ENCODE measurements at places on chromosomes 2 and 18.

GRCh38 chr2:179440642-179441251 is 176.1 kb upstream of the SESTD1 start:
- no peak for DNase-seq

- no peak for DNase-seq
Observed at GRCh38 chr18:42559069-42559690, 556.3 kb downstream of the RIT2 start.

- DNase-seq: no peak
Observed at GRCh38 chr2:67581751-67582150, 184.6 kb downstream of the ETAA1 start.

DNA sequence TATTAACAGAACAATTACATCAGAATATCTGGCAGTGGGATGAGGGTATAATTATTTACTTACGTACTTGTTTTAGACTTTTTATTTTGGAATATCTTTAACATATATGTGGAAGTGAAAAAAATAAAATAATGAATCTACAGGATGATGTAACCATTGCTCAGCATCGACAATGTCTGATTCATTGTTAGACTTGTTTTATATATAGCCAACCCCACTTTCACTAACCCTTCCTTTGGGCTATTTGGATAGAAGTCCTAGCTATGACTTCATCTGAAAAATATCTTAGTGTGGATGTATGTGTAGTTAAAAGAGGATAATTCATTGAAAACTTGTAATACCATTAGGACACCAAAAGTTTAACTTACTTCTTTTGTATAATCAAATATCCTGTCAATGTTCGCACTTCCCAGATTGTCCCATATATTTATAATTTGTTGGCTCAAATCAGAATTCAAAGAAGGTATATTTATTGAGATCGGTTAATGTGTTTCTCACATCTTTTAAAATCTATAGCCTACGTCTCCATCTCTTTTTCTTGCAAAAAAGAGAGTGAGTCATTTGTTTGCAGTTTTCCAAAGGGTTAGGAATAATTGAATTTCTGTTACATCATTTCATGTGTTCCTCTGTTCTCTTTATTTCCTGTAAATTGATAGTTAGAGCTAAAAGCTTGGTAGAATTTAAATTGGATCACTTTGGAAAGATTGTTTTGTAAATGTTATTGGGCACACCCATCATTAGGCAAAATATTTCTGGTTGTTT is 506.1 kb upstream of the FAM98A start:
- no peak for DNase-seq

DNA sequence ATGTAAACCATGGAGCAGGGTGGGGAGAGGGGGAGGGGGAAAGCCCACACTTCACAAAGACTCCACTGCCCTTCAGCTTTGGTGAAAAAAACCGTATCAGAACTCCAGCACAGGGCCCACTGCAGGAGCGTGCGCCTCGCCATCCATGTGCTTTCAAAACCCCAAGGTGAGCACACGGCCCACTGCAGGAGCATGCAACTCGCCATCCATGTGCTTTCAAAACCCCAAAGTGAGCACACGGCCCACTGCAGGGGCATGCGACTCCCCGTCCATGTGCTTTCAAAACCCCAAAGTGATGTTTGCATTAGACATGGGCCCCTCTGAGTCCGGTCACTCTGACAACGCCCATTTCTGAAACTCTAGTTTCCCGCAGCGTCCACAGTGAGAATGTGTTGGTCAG is 7.8 kb downstream of the TXNL4A start:
- no peak for DNase-seq

DNA sequence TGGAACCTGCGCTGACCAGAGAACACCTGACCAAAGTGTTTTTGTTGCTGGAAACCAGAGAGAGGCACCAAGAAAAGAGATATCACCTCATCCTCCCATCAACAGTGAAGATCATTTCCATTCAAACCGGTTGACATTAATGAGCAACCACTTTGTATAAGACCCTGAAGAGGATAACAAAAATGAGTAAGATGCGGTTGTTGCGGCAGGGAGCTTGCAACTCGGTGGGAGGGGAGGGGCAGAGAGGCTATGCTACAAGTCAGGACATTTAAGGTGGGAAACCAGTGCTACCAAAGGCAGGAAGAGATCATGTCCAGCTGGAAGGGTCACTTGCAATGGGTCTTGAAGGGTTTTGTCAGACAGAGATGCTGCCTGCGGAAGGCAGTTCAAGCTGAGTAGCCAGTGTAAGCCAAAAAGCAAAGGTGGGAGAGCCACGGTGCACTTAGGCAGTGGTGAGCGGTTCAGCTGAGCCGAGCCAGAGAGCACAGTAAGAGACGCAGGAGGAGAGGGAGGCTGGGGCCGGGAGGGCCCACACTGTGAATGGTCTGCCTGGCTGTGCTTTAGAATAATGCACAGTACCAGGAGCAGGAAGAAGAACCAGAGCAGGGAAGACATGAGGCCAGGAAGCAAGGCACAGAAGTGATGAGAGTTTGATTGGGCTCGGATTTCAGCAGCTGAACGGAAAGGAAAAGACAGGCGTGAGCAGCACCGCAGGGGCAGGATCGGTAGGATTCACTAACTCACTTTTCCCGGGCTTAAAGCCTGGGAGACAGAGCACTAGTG is 24.4 kb upstream of the DTNB start:
- no peak for DNase-seq

DNA sequence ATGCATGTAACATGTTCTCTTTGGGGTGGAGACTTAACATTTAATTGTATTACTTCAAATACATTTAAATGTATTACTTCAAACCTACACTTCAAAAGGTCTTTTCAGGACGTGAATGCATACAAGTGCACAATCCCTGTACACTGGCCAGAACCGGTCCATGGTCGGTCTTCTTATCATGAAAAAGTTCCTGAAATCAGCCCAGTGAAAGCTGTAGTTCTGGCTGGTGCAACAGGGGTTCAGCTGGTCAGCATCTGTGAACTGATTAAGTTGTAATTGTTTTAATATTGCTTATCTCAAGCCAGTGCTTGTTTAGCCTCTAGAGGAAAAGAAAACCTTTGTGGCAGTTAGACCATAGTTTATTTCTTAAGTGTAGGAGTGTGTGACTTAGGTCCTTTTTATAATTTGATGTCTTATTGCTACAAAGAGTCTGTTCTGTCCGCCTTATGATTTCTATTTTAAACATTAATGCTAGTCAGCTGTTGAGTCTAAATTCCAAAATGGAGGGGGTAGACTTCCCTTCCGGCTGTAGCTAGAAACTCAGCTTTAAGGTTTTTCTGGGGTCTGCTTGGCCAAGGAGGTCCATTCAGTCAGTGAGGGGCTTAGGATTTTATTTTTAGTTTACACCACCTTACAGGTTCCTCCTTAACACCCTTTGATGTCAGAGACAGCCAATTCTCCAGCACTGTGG is 768 bp upstream of the CYBRD1 start:
- no peak for DNase-seq

DNA sequence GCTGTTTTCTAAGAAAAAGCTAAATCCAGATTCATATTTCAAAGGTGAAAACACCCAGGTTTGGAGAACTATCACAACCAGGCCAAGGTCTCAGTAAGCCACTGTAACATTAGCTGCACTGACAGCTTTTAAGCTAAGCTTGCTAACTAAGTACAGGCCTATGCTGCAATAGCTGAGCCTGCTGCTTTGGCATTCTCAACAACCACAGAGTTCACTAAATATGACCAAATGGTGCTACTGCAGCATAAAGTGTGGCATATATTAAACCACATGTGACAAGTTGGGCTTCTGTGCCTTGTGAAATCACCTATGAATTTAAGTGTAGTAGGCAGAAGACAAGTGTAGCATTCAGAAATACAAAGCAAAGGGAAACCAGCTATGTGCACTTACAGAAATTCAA is 206.7 kb downstream of the TCF4 start:
- no peak for DNase-seq

- no peak for DNase-seq
Observed at GRCh38 chr18:23810396-23810795, 121.1 kb downstream of the LAMA3 start.

DNA sequence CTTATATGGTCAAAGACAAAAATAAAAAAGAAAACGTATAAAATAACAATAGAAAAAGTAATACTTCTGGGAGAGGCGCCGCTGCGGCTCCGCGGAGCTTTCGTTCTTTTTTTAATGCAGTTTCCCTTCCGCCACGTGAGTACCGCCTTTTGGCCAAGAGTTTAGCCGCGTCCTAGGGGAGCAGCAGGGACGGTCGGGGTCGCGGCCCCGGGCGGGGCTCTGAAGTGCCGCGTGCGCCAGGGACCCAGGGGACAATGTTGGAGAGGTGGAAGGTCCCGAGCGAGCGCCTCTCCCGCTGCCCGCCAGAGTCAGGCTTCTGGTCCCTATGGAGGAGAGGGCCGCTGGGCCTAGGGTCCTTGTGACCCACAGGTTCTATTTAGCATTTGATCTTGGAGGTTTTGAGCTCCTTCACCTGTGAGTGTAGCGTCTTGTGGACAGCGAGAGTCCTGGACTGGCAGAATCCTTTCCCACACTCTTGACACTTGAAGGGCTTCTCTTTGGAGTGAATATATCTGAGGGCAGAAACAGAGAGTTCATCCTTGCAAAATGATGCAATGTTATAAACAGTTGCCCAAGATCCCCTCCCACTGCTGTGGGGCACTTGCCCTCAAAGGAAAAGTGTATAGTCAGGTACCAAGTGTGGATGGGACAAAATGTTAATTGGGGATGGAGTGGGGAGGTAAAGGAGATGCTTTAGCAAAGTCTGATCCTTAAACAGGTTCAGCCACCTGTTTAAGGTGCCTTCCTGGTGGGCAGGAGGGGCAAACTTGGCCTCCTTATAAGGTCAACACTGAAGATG is 6.3 kb downstream of the OSR1 start:
- no peak for DNase-seq

GRCh38 chr2:5454051-5454390 is 238.2 kb upstream of the SOX11 start:
- DNase-seq: no peak

DNA sequence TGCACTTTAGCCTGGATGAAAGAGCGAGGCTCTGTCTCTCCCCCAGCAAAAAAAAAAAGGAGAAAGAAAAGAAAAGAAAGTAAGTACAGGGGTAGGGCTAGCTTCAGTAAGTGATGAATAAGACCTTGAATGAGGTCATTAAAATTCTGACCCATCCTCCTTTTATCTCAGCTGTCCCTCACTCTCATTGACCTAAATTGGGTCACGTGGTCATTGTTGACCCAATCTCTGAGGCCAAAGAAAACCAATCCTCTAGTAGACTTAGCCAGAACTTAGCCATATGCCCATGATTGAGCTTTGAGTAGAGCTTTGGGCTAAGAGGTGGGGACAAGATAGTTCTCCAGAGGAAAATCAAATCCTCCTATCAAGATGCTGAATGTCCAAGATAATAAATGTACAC is 149.3 kb downstream of the PDE11A start:
- DNase-seq: no peak

- no peak for DNase-seq
Observed at GRCh38 chr18:76362676-76363075, 132.4 kb downstream of the ZNF516 start.

GRCh38 chr18:77249569-77250500 is at the start of gene GALR1:
Gene GALR1 (plus strand): TSS chr18:77249848. CDS start chr18:77250549, 701 bp downstream.
- DNase-seq: no peak

DNA sequence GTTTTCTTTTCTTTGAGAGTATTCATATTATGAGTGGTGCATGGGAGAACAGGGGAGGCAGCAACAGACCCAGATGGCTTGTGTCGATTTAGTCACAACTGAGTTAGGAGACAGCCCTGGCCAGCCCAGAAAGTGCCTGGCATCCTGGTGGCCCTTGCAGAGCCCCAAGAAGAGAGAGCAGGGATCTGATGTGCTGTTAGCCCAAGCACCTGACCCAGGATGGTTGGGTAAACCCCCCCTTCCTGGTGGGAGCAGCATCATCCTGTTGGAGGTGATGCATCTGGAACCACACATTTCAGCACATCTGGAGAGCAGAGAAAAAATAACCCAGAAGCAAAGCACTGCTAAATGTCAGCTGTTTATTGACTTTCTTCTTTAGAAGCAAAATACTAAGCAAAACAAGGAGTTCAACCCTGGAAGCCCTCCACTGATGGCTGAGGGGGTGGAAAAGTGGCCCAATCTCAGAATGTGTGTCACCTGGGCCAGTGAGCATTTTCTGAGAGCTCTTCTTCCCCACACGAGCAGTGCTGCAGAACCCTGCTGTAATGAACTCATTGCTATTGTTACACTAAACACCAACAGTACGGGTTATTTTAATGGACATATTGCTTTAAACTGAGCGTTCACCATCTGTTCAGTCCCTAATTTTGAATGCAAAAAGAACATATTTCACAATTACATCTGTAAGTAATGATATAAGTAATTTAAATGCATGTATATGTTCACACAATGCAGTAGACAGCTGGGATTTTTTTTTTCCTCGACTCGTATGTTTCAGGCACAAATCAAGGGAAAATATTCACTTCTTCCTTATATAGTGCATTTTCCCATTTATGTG is 100.6 kb upstream of the SMIM21 start:
- no peak for DNase-seq

DNA sequence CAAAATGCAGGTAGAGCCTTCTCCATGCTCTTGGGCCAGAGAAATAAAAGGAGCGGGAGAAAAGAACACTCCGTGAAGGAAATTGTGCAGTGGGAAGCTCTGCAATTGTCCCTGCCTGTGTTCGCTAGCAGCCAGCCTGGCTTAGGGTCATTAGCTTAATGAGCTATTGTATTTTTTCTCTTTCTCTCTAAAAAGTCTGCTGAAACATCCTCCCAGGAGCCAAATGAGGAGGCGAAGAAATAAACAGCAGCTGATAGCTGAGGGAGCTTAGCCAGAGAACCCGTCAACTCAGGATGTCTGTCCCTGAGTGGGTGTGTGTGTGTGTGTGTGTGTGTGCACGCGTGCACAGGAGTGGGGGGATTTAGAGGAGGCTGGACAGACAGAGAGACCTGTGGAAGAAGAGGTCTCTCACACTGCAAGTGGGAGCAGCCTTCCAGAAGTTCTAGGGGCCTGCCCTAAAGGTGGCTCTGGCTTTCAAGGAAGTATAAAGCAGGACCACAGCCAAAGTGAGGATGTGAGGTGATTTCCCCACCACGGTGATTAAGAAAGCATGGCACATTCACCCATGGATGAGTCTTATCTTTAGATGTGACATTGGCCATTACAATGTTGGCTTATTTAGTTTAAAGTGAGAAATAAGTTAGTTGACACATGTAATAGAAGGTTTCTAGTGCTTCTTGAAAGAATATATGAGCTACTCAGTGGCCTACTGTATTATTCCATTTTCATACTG is 690.4 kb downstream of the RNF144A start:
- DNase-seq: no peak

GRCh38 chr2:33812707-33813106 is 213.6 kb upstream of the FAM98A start:
- DNase-seq: no peak

- DNase-seq: no peak
Observed at GRCh38 chr2:110772383-110772755, 40.0 kb downstream of the ACOXL start.
